ENCODE measurements at places on chromosomes 11 and 22.
A peak's percentile ranks its signal among the peaks of the same experiment; 100 is the strongest.

DNA sequence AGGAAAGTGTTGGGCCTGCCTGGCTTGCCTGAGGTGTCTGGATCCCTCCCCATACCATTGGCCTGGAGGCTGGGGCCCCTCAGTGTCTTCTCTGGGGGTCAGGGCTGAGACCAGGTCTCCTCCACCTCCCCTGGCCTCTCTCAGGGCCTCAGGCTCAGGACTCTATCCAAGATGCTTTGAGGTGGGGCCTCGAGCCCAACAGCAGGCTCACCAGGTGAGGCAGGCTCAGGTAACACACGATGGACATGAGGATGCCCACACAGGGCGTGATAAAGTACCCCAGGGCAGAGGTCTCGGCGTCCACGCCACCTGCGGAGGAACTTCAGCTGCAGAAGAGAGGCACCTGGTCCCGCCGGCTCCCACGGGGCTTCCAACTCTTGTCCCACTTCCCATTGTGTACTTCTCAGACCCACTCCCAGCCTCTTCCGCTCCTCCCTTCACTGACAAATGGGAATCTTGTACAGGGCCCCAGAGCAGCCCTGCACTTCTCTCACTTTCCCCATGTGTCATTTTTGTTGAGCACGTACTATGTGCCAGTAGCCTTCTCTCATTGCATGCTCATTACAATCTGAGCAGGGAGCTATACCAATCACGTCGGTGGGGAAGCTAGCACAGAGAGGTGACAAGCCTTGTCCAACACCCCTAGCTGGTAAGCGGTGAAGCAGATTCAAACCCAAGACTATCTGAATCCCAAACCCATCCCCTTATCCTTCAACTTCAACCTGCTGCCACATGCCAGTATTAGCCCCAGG, 3.8 kb downstream of the SLC29A2 start:
- DNase-seq, result no peak

- no peak for DNase-seq
Measured at GRCh38 chr11:133977067-133977677, 20.4 kb upstream of the IGSF9B start.

- no peak for DNase-seq
Measured at GRCh38 chr22:48736593-48737460, 1090.8 kb downstream of the BRD1 start.

DNA sequence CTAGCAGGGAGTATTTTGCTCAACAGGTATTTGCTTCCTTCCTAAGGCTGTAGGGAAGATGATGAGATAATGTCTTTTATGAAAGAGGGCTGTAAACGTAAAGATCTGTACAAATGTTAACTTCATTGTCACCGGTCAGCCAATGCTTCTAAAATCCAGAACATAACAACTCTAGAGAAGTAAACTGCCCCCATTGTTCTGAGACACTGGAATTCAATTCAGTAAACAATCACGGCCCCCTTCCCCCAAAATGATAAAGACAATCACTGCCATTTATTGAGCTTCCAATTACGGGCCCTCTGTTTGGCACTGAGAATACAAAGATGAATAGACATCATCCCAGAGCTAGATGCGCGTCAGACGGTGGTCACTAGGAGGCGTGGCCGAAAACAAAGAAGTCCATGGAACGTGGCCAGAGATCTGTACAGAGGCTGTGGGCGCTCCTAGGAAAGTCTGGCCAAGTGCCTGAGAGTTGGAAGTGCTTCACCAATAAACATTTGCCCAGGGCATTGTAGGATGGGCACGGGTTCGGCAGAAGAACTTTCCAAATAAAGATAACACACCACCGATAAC, 576 bp downstream of the TMEM258 start:
- DNase-seq, result no peak

GRCh38 chr22:46286006-46286405, 10.7 kb upstream of the GTSE1 start:
- DNase-seq, result no peak

DNA sequence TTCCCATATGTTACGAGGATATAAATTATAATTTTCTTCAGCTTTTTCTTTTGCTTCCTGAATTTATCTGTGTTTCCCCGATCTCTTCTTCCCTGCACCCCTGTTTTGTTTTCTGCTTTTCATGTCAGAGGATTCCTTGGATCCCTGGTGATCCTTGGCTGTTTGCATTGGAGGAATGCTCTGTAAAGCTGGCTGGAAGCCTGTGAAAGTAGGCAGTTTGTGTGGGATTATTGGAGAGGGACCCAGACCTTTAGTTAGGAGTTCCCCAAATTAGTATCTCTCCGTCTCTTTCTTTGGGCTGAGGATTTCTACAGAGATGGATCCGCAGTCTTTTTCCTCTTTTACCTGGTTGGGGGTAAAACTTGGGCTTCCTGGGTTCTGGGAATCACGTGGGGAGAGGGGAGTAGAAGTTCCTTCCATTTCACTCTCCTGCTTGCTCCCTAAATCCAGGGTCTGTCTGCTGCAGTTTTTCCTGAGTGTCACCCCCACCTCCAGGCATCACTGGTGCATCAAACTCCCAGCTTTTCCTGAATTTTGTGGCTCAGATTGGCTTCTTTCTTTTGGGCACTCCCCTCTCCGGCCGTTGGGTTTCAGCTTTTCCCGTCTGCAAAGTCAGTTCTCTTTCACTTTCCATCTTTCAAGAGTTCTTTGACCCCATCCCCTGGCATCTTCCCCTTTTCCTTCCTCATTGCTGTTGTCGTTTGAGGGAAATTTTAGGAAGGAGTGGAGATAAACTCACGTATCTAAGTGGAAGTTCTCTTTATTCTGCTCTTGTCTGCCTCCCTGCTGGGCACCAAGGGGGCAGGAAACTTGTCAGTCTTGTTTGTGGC, 79.1 kb upstream of the ALX4 start:
- DNase-seq, result no peak

GRCh38 chr11:116211147-116211546, 561.6 kb downstream of the BUD13 start:
- DNase-seq, result no peak

GRCh38 chr11:57467508-57468157, 7.3 kb downstream of the RTN4RL2 start:
- DNase-seq, result no peak

- no peak for DNase-seq
Measured at GRCh38 chr22:41239443-41240128, 1.1 kb downstream of the CHADL start.

GRCh38 chr22:33401291-33401690, 343.1 kb upstream of the SYN3 start:
- no peak for DNase-seq

DNA sequence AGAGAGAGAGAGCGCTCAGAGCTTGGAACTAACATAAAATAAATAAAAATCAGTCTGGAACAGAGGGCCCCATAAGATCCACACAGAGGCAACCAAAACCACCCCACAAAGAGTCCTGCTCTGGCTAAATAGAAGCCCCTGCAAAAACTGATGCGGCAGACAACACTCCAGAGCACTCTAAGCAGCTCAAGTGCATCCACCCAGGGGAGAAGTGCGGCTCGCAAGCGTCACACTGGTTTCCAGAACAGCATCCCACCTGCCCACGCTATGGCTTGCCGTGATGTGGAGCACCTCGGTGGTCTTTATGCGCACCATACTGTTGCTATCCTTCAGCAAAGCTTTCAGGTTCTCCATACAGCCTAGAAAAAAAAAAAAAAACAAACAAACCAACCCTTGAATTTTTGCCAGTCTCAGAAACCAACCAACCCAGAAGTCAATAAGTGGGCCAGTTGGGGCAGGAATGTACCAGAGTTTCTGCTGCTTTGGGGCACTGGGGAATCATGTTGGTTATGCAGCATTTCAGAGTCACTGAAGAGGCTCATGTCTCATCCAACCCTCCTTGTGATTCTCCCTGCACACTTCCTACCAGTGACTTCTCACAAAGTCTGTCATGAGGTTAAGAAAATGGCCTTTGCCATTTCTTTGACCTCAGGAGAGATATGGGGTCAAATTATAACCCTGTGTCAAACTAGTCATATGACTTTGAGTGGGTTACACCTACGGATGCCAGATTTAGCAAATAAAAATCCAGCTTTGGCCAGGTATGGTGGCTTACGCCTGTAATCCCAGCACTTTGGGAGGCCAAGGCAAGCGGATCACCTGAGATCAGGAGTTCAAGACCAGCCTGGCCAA, 3.0 kb downstream of the RSPH14 start:
- DNase-seq, result no peak

GRCh38 chr22:23113847-23114720, 27.7 kb downstream of the RSPH14 start:
- no peak for DNase-seq

DNA sequence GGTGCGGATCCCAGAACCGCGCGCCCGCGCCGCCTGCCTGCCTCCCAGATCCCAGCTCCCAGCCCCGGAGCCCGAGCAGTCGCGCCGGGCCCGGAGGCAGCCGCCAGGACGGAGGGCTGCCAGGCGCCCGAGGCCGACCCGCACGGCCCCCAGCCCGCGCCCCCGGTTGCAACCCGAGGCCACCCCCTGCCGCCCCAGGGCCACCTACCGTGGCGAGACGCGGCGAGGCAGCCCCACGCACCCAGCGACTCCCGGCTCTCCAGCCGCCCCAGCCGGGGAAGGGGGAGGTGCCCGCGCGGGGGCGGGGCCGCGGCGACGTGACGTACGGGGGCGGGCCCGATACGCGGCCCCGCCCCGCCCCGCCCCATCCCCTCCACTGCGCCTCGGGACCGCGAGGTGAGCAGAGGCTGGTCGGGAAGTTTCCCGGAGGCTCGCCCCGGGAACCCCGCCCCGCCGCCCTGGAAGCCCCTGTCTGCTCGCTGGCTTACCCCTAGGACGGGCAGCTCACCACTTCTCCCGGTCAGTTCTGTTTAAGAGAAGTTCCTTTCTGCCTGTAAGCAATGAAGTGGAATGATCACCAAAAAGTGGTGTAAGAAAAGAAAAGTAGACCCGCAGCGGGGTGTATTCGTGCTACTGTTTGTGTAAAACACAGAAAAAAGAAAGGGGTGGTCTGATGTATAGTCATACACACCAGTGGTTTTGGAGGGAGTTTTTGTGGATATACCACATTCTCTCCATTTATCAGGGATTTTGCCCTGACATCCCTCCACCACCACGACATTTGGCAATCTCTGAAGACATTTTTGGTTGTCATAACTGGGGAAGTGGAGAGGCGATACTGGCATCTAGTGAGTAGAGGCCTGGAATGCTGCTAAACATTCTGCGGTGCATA, at the start of gene TPST2:
TPST2 (minus strand) TSS at position 288 of the 892 bp plus-strand sequence. CDS start 48,502 bp downstream, outside the sequence.
- no peak for DNase-seq

DNA sequence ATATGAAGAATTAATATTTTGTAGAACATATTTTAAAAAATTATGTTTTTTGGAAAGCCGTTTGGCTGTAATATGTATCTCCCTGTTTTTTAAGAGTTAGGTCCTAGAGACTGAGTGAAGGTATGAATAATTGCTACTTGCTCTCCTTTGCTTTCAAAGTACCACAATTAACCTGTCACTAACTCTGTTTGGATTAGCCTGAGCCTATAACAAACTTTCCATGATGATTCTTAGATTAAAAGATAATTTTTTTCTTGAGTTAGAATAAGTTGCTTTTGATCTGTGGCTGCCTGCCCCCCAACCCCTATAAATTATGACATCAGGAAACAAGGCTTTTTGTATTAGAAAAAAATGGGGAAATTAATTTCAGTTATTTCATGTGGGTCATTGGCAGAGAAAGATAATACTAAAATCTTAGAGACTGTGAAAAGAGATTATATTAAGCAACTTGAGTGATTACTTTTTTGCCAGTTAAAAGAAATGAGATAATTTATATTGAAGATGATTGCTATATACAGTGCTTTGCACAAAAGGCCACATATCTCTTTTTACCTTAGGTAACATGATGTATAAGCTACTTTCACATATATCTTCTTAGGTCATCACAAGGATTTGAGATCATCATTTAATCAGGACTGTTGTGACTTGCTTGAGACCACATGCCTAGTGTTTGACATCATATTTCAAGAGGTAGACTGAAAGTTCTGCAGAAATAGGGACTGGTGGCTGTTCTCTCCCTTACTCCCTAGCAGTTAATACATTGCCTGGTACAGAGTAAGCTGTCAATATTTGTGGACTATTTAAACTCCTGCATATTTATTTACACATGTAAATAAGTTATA, 9.6 kb downstream of the MTMR3 start:
- DNase-seq, result no peak

GRCh38 chr22:44381761-44382115, 69.0 kb upstream of the SHISAL1 start:
- no peak for DNase-seq

DNA sequence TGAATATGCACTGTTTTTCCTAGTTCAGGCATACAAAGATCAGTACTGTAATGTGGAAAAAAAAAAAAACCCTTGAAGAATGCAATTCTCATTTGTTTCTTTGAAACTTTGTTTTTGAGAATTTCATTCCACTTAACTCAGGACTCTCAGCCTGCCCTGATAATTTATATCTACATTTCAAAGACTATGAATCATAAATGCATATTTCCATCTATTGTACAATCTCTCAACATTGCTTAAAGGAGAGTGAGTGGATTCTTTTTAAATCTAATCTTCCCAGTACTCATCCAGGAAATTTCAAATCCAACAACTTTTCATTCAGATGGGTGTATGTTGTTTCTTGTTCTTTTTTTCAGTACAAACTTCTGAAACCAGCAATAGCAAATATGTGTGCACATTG, 322.2 kb upstream of the DDI1 start:
- no peak for DNase-seq

- no peak for DNase-seq
Measured at GRCh38 chr11:133938166-133938565, 18.6 kb downstream of the IGSF9B start.

GRCh38 chr11:16191212-16191867, 165.0 kb downstream of the SOX6 start:
- DNase-seq, result no peak

DNA sequence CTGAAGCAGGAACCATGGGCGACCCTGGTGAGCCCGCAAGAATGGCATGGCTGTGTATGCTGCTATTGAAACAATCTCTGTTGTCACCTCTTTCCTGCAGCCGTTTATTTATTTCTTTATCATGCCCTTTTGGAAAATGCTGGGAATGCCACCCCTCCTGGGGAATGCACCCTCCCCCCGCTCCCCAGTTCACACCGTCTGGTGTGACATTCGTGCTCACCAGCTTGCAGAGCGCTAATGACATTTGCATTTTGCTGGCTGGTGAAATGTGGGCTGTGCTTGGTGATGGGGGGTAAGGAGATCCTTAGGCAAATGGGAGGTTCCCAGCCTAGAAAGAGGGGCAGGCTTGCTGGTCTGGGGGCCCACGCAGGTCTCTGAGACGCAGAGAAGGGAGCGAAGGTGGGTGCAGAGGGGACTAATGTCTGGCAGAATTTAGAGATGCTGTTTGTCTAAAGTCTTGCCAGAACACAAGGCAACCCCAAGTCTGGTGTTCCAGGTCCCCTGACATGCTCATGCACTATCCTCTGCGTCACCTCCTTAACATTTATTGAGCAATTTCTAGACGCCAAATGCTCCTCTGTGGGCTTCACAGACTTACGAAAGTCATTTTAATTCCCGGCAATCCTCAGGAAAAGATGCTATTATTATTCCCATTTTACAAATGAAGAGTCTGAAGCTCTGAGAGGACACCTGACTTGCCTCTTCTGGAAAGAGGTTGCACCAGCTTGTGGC, 91.7 kb downstream of the TP53I11 start:
- DNase-seq, result no peak

- DNase-seq, result no peak
Measured at GRCh38 chr22:36465232-36466021, 16.0 kb downstream of the TXN2 start.

GRCh38 chr11:130712480-130712879, 203.8 kb downstream of the SNX19 start:
- no peak for DNase-seq

- DNase-seq, result peak; percentile 67
Measured at GRCh38 chr11:84061726-84062125, 775.6 kb upstream of the CCDC90B start.

All from NCI-H2081 treated with DMSO at 0.1 percent for 48 hours (cell line).